ENCODE measurements at places on chromosomes 2 and 18.

DNA sequence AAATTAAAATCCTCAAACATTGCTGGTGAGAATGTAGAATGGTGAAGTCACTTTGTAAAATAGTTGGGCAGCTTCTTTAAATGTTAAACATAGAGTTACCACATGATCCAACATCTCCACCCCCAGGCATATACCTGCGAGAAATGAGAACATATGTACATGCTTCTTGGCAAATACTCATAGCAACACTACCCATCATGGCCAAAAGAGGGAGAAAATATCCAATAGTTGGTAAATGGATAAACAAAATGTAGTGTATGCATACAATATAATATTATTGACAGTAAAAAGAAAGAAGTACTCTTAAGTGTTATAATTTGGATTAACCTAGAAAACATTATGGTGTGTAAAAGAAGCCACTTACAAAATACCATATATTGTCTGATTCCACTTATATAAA lies 185.9 kb downstream of the CDH7 start:
- DNase-seq: peak; percentile 20

GRCh38 chr2:232976666-232977437 lies 36.2 kb downstream of the NGEF start:
- DNase-seq: no peak

DNA sequence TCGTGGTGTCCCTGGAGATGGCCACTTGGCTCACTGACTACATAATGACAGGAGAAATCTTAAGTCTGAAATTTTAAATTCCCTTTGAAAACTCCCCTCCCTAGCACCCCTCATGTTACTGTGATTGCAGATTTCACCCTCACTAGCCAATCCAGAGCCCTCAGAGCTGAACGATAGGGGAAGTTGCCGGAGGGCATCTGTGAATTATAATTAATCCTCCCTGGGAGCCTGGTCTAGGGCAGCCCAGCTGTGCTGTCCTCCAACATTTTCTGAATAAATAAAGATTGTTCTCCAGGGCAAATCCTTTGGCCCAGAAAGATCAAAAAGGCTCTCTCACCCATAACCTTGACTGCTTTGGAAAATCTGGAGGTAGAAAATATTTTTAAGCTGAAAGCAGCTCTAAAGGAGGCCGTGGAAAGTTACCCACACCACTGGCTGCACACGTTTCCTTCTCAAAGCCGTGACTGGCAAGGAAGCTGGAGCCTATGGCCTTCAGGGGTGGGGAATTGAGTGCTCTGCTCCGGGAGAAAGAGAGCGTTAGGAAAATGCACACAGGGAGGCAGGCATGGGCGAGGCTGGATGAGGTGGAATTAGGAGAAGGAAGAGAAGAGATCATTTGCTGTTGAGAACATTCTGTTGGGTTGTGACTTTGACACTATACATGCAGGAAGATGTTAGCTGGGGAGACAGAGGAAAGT lies 68.9 kb upstream of the CNGA3 start:
- DNase-seq: no peak

GRCh38 chr2:133286326-133286922 lies 281.8 kb downstream of the NCKAP5 start:
- no peak for DNase-seq

- DNase-seq: no peak
These were observed 175.5 kb downstream of the TPGS2 start for GRCh38 chr18:36653141-36653869.

DNA sequence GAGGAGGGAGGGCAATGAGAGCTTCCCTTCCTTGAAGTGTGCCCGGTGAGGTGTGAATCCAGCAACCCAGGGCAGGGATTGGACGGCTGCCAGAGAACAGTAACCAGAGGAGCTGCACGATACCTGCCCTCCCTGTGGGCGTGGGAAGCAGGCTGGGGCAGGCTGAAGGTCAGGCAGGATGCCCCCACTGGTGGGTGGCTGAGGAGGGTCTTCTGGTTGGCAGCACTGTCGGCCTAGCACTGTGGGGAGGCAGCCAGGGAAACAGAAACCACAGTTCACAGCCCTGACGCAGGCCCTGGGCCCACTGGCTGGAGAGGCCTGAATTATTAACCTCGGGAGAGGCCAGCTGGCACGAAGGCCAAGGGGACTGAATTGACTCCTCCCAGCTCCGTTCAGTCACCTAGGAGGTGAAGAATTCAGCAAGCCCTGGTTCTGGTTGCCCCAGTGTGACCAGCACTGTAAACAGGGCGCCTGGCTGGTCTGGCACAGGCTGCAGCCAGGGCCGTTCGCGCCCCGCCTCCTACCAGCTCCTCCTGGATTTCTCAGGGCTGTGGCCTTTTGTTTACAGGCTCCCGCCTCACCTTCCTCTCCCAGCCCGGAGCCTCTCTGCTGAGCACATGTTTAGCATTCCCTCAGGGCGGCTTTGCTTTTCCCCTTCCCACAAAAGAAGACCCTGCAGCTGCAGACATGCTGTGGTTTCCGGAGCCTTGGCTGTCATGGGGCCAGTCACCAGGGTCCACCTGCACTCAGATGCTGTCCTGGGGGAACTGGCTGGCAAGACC lies 97.8 kb downstream of the B3GNT2 start:
- peak; percentile 12 for DNase-seq

GRCh38 chr2:226398580-226398979 lies 401.0 kb downstream of the IRS1 start:
- no peak for DNase-seq

DNA sequence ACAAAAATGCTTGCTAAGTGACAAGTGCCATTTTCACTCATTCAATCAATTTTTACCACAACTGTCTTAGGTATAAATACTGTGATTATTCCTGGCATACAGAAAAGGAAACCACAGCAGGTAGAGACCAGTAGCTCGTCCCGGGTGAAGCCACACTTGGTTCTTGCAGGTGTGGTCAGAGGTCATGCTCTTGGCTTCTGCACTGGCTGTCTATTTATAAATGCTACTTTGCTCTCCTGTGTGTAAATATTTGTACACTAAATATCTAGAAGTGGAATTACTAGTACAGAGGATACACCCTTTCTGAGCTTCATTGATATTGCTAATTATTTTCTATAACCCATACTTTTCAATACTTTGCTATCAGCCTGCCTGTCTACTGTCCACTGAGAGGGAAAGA lies 284.6 kb downstream of the MYT1L start:
- DNase-seq: no peak

GRCh38 chr2:12335131-12335530 lies 381.6 kb upstream of the TRIB2 start:
- DNase-seq: no peak

- no peak for DNase-seq
These were observed 169.0 kb upstream of the PKDCC start for GRCh38 chr2:41878716-41879234.

GRCh38 chr18:76380791-76381405 lies 114.1 kb downstream of the ZNF516 start:
- DNase-seq: no peak

- DNase-seq: peak; percentile 33
These were observed 815 bp downstream of the CEBPZ start for GRCh38 chr2:37230581-37230980.

GRCh38 chr18:77316008-77316407 lies 66.4 kb downstream of the GALR1 start:
- no peak for DNase-seq

GRCh38 chr2:237944302-237944701 lies 22.5 kb upstream of the UBE2F start:
- DNase-seq: no peak

GRCh38 chr2:1632002-1632348 lies 112.3 kb downstream of the PXDN start:
- no peak for DNase-seq

DNA sequence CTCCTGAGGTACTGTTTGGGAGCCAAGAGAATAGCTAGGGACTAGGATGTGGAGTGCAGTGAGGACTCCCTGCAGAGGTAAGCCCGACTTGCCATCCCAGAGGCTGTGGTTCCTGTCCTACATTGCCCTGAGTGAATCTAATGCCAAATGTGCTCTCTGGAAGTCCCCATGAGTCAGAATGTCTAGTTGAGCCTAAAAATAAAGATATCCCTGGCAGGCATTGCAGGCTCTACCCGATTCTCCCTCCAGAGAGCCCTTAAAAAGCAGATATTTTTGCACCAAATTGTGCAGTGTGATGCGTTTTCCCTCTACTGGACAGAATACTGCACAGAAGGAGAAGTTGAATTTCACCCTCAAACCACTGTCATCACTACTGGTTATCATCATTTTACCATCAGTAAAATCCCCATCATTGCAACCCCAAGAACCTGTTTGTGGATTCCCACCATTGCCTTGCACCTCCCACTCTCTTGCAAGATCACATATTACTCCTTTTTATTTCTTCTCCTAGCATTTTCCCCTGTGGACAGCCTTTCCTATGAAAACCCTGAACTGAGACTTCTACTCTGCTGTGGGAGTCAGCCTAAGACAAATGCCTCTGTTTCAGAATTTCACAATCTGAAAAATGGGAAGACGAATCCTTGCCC lies 98.0 kb downstream of the MARCHF4 start:
- DNase-seq: no peak

DNA sequence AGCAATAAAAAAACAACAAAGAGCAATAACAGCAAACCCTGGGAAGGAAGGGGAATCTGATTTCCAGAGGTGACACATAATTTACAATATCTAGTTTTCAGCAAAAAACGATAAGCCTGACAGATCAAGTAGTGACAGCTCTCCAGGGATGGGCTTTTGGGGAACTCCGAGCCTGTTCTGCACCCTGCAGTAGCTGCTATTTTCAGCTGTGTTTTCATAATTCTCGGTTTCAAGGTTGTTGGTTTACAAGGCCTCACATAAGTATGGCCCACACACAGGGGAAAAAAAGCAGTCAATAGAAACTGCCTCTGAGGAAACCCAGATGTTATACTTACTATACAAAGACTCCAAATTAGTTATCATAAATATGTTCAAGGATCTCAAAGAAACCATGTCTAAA lies 67.7 kb upstream of the CTLA4 start:
- DNase-seq: peak; percentile 15

DNA sequence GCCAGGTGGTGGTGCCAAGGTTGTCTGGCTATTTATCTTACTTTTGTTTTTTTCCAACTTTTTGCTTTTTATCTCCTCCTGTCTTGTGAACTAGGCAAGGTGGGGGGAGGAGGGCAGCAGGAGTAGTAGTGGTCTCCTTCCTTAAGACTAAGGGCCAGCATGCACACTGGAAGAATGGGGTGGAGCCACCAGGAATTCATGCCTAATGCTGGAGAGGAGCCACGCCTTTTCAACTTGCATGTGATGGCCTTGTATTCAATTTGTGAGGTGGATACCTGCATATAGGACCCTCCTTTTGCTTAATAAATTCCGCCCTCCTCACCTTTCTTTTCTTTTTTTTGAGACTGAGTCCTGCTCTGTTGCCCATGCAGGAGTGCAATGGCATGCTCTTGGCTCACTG lies 37.6 kb upstream of the CLASP1 start:
- no peak for DNase-seq

GRCh38 chr2:10120877-10121574 lies 1.5 kb upstream of the RRM2 start:
- DNase-seq: peak; percentile 83

DNA sequence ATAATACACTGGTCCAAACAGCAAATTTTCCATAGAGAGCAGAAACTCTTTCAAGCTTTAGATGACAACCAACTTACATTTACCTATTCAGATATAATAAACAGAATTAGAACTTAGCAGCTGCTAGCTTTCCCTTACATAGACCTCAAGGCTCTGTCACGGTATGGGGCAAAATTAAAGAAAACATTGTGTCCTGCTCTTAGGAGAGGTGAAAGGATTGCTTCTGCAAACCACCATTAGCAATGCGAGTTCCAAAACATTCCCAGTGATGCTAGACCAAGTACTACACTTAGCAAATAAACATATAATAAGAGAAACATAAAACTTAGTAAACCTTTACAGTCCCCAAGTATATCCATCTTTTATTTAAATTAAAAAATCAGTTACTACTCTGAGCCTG lies 183.3 kb downstream of the CAMKMT start:
- no peak for DNase-seq

DNA sequence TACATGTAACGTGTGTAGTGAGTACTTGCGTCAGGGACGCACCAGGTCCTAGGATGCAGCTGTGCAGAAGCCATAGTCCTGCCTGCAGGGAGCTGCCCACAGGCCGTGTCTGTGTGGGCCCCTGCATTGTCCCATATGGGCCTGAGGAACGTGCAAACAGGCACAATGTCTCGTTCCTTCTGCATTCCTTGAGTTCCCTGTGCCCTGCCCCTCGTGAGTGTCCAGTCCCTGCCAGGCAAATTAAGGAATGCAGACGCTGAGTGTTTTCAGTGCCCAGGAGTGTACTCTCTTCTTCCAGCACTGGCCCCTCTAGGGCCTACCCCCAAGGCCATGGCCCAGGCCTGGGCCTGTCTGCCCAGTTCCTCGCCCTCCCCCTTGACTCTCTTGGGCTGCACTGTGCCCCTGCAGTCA lies 61.8 kb downstream of the FAM168B start:
- DNase-seq: no peak

- DNase-seq: no peak
These were observed 58.3 kb downstream of the NPAS2 start for GRCh38 chr2:100878000-100878791.

DNA sequence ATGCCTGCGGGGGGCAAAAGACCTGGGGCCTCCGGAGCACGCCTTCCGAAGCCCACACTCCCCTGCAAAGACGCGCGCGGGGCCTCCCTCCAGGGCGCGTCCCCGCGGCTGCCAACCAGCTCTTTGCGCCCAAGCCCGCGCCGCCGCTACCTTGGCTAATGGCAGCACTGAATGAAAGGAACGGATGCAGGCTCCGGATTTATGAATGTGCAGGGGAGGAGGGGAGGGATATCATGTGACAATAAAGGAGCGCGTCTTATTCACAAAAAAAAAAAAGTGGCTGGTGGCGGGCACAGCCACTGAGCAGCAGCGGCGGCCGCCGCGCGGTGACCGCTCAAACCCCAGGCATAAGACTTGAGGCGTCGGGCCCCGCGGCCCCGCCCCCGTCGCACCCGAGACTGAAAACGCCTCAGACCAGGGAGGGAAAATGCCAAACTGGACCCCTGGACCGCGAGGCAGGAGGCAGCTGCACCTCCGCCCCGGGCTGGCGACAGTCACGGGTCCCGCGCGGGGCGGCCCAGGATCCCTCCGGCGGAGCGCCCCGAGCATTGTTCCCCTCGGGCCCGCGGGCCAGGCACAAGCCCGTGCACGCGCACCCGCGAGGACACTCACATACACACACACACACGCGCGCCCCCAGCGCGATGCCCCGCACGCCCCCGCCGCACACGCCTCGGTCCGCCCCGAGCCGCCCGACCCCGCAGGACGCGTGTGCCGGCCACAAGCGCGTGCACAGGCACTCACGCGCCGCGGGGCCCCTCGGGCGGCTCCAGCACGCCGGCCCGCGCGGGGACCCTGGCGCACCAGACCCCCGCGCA lies 1.6 kb downstream of the SPRED2 start:
- peak; percentile 91 for DNase-seq

GRCh38 chr2:134391751-134392160 lies 137.9 kb downstream of the MGAT5 start:
- DNase-seq: no peak

GRCh38 chr2:95298486-95299111 lies 1.5 kb downstream of the KCNIP3 start:
- DNase-seq: no peak

- no peak for DNase-seq
These were observed 38.5 kb upstream of the GPR17 start for GRCh38 chr2:127607399-127607908.

GRCh38 chr2:31081492-31081891 lies 56.7 kb downstream of the GALNT14 start:
- no peak for DNase-seq
